ENCODE measurements at places on chromosomes 11 and 22.
A peak's percentile ranks its signal among the peaks of the same experiment; 100 is the strongest.

DNA sequence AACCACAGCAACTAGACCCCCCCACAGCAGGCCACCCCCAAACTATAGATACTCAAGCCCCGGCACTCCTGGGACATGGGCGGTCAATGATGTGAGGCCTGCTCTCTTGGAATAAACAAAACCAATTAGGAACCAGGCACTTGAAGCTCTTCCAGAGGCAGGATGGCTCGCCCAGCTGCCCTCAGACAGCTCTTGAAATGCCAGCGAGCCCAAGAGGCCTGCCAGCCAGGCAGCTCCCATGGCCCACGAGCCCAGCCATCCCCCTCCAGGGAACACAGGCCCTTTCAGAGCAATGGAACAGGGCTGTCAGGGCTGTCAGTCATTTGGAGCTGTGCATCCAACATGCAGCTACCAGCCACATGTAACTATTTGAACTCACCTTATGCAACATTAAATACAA lies 34.0 kb upstream of the TFIP11 start:
- no peak for DNase-seq

DNA sequence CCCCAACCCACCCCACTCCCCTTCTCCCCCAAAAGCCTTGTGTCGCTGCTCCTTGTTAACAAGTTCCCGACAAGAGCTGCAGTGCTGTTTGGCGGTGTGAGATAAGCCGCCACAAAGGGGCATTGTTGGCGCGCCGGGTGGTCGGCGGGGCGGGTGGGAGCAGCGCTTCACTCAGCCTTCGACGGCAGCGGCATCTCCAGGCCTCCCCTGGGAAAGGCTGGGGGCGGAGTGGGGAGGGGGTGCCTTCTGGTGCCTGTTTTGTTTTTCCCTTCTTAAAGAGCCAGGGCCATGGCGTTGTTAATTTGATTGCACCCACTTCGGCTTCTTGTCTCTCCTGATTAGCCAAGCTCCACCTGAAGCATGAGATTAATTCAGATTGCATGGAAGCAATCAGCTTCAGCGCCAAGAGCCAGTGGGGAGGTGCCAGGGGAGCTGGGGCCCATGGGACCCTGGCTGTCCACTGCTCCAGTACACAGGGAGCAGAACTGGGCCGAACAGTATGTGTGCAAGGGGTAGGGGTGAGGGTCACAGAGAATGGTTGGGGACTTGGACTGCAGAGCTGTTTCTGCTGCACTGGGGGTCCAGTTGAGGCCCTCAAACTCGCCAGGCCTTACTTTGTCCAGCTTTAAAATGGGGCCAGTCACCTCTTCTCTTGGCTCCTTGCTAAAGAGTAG lies 165.1 kb downstream of the CEP164 start:
- no peak for DNase-seq

DNA sequence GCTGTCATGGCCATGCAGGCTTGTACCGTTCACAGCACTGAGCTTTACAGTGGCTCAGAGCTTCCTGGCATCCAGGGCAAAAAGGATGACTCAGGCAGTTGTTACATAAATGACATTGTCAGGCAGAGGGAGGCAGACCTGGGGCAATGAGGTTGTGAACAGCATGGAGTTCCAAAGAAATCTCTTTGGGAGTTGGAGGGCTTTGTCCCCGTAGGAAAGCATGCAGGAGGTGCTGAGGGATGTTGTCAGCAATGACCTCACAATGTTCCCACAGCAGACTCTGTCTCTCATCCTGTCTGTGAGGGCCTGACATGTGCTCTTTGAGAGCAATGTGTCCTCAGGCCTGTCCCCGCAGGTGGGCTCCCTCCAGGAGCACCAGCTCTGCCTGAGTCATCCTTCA lies 25.9 kb upstream of the PDE2A start:
- peak; percentile 85 for DNase-seq

- DNase-seq, result no peak
These were observed 56.7 kb downstream of the AMBRA1 start for GRCh38 chr11:46537121-46537520.

DNA sequence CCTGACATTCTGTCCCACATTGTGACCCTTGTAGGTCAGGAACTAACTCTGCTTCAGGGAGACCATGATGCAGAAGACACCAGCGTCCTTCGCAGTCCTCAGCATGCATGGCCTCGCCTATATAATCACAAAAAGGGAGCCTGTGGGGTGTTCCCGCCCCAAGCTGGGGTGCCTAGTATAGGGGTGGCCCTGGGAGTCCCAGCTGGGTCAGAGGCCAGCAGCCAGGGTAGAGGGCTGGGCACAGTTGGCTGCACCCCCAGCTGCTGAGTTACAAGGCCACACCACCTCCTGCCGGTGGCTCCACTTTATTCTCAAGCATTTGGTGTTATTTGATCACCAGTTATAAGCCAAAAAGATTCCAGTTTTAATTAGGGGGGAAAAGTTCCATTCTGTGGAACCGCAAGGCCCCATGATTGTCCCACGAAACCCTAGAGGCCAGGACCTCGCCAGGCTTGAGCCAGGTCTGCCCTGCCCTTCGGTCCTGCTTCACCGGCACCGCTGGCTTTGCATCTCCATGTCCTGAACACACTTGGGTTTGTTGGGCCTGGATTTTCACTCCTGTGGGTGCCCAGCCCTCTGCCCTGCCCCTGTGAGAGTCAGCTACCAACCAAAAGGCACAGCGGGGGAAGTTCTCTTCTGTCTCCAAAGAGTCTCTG lies 15.0 kb upstream of the GNB1L start:
- no peak for DNase-seq

- no peak for DNase-seq
These were observed 15.8 kb upstream of the ZC3H12C start for GRCh38 chr11:110077346-110077745.

- no peak for DNase-seq
These were observed 78.3 kb downstream of the ZBTB16 start for GRCh38 chr11:114137838-114138237.

GRCh38 chr22:20138417-20138738 lies 6.8 kb downstream of the ZDHHC8 start:
- no peak for DNase-seq

DNA sequence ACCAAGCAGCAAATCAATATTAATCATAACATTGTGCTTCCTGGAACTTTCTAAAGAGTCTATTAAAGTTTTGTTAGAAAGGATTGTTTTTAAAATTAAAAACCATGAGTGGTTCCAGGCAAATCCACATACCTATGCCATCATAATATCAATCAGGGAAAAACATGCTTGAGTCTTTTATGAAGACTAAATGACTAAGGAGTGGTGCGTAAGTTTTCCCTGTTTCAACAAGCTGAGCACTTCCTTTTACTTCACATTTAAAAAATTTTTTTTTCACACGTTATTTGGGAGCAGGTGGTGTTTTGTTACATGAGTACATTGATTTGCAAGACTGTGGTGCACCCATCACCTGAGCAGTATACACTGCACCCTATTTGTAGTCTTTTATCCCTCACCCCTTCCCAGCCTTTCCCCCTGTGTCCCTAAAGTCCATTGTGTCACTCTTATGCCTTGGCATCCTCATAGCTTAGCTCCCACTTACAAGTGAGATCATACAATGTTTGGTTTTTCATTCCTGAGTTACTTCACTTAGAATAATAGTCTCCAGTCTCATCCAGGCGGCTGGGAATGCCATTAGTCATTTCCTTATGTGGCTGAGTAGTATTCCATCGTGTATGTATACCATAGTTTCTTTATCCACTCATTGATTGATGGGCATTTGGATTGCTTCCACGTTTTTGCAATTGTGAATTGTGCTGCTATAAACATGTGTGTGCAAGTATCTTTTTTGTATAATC lies 1190.3 kb upstream of the RAG2 start:
- DNase-seq, result no peak

DNA sequence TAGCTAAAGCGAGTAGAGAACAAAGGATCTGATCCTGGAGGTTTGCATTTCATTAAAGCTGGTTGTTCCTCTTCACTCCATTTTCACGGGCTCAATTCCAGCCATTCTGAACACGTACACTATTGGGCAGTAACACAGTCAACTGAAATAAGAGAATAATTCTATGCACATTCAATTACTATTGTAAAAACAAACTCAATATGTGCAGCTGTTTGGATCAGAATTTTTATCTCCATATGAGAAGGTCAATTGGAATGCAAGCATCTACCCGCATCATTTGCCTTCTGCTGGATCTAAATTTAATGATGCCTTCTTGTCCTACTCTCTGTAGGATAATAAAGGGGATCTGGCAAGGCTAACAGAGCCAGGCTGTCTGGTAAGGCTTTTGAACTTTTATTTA lies 562.8 kb upstream of the CCDC179 start:
- DNase-seq, result peak; percentile 5

GRCh38 chr11:64286801-64287159 lies 1.1 kb downstream of the GPR137 start:
- no peak for DNase-seq

GRCh38 chr11:12127206-12127898 lies 17.0 kb downstream of the MICAL2 start:
- no peak for DNase-seq

- no peak for DNase-seq
These were observed 37.1 kb upstream of the CHST1 start for GRCh38 chr11:45702511-45702910.

GRCh38 chr22:42865536-42865935 lies 8.5 kb upstream of the ARFGAP3 start:
- DNase-seq, result no peak

GRCh38 chr11:128226106-128226716 lies 361.1 kb downstream of the ETS1 start:
- no peak for DNase-seq

DNA sequence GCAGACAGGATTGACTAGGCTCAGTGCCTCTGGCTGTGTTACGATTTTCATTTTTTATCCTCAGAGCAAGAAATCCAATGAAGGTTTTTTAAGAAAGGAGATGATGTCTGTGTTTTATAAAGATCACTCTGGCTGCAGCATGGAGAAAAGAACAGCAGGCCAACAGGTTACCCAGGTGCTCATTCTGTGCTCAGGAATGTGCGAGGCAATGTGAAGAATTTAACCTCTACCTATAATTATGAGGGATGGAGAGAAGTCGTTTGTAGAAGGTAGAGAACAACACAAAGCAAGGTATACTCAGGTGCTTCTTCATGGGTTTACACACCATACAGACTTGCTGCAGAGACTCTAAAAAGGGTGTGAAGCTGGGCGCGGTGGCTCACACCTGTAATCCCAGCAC lies 10.0 kb upstream of the RTCB start:
- DNase-seq, result no peak

- peak; percentile 91 for DNase-seq
These were observed 966 bp downstream of the AHNAK start for GRCh38 chr11:62545437-62546243.

- no peak for DNase-seq
These were observed 19.2 kb downstream of the EFCAB6 start for GRCh38 chr22:43792905-43793304.

- DNase-seq, result no peak
These were observed 53.7 kb downstream of the DSCAML1 start for GRCh38 chr11:117743121-117743815.

- no peak for DNase-seq
These were observed 24.8 kb upstream of the CYB5R3 start for GRCh38 chr22:42673898-42674401.

DNA sequence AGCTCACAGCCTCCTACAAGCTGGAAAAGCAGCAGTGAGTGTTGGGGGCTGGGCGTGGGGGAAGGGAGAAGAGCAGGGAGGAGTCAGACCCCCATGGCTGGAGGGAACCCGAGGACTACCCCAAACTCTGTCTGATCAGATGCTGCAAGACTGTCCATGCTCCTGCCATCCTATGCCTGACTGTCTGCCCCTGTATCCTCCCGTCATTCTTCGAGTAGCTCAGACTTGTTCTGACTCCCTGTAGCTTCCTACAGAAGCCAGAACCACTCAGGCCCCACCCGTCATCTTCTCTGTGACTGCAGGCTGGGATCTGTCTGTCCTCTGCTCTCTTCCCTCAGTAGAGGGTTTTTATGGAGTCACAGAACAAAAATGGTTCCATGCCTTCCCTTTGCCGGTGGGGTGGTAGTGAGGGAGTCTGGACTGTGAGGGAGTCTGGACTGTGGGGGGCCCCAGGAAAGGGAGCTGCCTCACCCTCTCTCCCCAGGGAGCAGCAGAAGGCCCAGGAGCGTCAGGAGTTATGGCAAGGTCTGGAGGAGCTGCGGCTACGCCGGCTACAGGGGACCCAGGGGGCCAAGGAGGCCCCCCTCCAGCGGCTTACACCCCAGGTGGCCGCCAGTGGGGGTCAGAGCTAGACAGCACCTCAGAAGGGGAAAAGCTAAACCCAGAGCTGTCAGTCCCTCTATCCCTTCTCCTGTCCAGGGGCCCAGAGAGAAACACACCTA lies 2.3 kb downstream of the GPHA2 start:
- DNase-seq, result no peak

GRCh38 chr11:97461044-97461880 lies 1071.4 kb downstream of the JRKL start:
- DNase-seq, result no peak

GRCh38 chr11:96038046-96038445 lies 114.1 kb upstream of the MTMR2 start:
- DNase-seq, result no peak

- DNase-seq, result peak; percentile 65
These were observed 1.8 kb upstream of the PACS1 start for GRCh38 chr11:66068154-66068821.

DNA sequence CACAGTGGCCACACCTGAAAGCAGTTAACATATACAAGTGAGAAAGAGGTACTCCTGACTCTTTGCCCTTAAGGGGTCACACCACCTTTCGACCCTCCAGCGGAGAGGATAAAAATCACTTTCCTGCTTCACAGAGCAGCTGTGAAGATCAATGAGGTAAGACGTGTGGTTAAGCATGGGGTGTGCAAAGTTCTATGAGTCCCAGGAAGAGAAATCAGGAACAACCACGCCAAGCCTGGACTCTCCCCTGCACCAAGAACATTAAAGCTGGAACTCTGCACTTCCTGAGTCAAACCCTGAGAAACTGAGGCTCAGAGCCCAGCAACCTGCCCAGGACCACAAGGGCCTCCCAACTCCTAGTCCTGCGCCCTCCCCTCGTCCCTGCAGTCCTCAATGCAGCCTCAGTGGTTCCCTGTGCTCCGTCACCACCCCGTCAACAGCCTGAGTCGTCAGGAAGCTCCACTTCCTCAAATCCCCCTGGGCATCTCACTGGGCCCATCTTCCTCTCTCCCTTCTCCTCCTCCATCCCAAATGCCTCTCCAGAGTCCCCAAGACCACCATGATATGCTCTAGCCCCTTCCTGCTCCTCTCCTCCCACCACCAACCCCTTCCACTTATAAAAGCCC lies 17.7 kb downstream of the TNKS1BP1 start:
- no peak for DNase-seq

Data from AG08395 (cell line).